CD8-positive, alpha-beta memory T cell (primary cell): ENCODE measurements at places on chromosomes 11 and 22.

GRCh38 chr11:3826721-3827120 lies 14.0 kb downstream of the RHOG start:
- no peak for DNase-seq

DNA sequence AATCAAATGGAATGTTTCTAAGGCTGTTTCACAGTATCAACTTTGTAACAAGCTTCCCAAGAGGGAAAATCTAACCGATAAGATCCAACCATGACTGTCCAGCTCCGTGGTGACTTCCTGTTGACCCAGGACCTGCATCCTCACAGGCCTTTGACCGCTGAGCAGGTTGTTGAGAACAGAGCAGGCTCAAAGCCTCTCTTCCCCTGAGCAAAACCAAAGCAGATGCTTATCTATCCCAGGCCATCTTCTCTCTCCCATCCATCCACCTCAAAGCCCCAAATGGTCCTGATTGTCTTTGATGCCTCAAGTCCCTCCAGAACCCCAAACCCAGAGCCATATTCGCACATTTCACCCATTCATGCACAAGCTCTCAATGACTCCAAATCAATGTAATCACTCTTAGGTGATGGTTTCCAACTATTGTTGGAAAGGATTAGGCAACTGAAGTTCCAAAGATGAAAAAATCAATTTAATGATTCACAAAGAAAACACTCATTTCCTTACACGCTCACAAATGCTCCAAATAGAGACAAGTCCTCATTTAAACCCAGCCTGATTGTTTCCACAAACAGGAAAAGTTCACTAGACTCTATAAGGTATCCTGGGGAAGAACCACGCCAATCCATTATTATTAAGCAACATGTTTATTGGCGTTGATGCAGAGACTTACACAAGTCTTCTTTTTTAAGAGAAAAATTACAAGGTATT lies 48.7 kb downstream of the C11orf58 start:
- DNase-seq, result no peak

DNA sequence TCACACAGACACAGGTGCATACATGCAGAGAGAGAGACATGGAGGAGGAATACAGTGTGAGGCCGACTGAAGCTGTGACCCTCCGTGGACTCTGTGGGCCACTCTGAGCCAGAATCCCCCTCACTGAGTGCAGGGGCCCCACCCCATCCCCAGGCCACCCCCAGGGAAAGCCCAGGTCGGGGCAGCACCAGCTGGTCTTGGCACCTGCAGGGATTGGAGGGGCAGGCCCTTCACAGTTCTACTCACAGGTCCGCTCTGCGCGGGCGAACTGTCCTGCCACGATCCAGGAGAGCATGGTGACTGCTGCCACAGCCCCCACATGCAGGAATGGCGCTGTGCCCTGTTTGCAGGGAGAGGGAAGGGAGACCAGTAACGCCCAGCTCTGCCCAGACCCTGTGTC lies 16.3 kb upstream of the KLHL35 start:
- no peak for DNase-seq

DNA sequence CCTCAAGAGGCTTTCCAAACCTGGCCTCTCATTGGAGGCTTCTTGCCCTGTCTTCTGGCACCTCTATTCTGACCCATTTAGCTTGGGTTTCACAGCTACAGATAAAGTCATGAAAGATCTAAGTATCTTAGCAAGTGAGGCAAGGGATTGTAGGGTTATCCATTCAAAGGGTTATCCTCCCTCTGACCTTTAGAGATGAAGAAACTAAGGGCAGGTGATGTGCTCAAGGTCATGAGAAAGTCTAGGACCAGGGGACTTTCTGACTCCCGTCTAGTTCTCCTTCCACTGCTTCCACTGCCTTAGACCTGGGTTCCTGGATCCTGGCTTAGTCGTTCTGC lies 7.2 kb downstream of the PHOX2A start:
- no peak for DNase-seq
